Daoy (cell line): ENCODE measurements at places on chromosomes 12 and 14. TPM values are rescaled to one million over a fixed set of nuclear protein-coding genes. Genes with fewer than 3 reads are reported as not detected.

DNA sequence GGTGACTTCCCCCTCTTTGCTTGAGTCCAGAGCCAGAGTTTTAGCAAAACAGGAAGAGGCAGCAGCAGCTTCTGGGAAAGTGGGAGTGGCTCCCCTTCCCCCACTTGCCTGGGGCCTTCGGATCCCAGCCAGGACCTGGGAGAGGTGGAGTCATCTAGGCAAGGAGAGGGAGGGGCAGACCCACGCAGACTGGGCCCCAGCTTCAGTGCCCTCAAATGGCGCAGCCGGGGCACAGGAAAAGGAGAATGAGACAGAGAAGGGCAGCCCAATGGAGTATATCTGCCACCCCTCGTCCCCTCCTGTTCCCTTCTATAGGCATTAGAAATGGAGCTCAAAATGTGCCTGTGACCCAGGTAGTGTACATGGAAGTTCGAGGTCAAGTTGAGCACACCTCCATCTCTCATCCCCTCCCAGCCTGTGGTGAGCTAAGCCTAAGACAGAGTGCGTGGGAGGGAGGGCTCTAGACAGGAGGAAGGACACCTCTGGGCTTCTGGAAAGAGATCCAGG, 9.3 kb upstream of the HDAC7 start:
- peak; percentile 92 for DNase-seq

- DNase-seq = no peak
These were observed 24.0 kb upstream of the PLBD1 start for GRCh38 chr12:14591719-14592118.

DNA sequence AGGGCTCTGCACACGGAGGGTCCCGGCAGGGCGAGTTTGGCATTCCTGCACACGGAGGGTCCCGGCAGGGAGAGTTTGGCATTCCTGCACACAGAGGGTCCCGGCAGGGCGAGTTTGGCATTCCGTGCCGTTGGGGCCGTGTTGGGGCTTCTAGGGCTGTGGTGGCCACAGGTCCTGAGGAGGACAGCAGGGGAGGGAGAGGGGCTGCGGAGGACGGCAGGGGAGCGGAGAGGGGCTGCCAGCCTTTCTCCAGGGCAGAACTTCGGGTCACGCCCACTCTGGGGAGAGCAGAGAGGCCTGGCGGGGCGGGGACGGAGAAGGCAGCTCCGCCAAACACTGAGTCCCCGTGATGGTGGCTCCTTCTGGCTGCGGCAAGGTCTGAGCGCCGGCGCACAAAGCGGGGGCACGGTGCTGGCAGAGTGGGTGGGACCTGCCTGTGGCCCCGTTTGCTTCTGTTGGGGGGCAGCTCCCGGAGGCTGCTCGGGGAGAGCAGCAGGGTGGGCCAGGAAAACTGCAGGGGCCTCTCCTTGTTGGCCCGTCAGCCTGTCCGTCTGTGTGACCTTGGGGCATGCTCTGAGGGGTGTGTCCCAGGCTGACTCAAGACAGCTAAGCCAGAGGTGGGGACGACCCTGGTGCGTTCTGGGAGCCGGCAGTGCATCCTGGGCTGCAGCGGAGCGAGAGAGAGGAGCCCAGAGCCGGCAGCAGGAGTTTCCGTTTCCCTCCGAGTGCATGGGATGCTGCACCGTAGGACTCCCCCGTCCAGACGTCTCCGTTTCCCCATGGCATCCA, 60.2 kb downstream of the LRCOL1 start:
- DNase-seq = no peak

DNA sequence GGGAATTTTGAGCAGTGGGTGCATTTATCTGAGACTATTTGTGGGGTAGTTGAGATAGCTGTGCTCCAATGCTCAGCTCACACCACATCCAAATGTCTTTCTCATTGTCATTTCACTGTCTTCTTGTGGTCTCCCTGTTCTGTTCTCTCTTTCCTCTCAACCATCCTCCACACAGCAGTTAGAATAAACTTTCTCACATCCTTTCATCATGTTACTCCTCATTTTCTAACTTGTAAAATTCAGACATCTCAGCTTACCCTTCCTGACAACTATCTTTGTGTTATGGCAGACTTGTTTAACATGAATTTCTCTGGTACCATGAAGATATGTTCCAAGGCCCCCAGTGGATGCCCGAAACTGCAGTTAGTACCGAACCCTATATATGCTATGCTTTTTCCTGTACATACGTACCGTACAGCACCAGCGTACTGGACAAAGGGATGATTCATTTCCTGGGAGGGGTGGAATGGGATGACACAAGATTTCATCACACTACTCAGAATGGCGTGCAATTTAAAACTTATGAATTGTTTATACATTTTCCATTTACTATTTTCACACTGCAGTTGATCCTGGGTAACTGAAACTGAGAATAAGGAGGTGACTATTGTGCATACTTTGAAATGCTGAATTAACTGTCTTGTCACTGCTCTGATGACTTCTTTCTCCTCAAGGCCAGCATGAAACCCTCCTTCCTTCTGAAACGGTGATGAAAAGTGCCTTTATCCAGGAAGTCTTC, 177.1 kb upstream of the SLC38A2 start:
- DNase-seq = peak; percentile 85

GRCh38 chr14:85316701-85317410, 213.1 kb upstream of the FLRT2 start:
- DNase-seq = no peak

- no peak for DNase-seq
These were observed 906.9 kb downstream of the NRXN3 start for GRCh38 chr14:79077096-79077495.

- no peak for DNase-seq
These were observed 728.5 kb downstream of the FSCB start for GRCh38 chr14:43778570-43778936.

DNA sequence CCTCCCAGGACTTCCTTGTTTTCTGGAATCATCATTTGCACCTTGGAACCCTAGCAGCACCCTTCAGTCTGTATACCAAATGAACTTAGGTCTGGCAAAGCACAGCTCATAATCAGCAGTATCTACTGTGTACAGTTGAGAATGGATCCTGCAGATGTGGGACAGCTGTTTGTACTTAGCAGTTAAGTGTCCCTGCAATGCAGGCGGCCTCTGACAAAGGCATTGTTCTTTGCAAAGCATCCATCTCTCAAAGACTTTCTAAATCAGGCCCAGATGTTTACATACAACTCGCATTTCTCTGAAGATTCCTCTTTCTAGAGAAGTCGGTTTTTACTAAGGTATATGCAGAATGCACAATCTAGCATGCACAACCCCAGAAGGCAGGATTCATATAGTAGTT, 170.5 kb upstream of the RBM19 start:
- no peak for DNase-seq

GRCh38 chr14:75439989-75440388, 12.2 kb downstream of the JDP2 start:
- DNase-seq = no peak

DNA sequence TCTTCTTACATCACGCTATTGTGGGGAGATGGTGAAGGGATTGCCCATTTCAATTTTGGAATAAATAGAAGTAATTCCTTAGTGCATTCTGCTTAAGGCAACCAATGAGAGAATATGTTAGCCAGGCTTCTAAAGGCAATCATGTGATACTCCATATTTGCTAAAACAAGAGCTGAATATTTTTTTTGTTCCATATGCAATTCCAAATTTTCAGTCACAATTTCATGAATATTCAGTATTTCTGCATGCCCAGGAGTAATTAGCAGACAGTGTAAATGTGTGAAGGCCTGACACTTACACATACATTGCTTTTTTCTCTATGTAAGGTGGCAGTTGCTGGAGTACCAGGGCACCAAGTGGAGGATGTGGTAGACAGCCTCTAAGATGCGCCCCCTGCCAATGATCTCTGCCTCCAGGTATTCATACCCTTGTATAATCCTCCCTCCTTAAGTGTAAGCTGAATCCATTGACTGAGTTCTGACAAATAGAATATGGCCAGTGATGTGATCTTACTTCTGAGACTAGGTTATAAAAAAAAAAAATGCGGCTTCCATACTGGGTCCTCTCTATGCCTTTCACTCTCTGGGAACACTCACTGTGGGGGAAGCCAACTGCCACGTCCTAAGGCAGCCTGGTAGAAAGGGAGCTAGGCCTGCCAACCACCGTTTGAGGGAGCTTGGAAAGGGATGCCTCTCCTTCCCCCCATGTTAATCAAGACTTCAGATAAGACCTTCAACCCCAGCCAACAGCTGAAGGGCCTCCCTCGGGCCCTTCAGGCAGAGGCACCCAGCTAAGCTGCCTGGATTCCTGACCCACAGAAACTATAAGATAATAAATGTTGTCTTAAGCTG, 62.7 kb upstream of the PTGR2 start:
- no peak for DNase-seq

DNA sequence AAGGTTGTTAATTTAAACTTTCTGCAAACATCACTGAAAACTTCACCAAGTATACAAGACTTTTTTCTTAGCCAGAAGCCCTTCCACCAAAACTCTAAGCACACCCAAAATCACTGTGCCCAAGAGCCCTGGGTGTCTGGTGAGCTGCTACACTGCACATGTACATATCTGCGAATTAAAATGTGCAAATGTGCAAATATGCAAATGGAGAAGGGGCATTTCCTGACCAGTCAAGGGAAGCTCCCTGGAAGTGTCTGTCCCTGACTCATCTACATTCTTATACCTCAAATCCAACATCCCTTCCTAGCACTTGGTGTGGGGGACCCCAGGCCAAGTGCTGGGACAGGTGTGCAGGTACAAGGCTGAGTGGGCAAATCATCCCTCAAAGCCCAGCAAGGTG, 123.7 kb downstream of the PCNX1 start:
- no peak for DNase-seq

DNA sequence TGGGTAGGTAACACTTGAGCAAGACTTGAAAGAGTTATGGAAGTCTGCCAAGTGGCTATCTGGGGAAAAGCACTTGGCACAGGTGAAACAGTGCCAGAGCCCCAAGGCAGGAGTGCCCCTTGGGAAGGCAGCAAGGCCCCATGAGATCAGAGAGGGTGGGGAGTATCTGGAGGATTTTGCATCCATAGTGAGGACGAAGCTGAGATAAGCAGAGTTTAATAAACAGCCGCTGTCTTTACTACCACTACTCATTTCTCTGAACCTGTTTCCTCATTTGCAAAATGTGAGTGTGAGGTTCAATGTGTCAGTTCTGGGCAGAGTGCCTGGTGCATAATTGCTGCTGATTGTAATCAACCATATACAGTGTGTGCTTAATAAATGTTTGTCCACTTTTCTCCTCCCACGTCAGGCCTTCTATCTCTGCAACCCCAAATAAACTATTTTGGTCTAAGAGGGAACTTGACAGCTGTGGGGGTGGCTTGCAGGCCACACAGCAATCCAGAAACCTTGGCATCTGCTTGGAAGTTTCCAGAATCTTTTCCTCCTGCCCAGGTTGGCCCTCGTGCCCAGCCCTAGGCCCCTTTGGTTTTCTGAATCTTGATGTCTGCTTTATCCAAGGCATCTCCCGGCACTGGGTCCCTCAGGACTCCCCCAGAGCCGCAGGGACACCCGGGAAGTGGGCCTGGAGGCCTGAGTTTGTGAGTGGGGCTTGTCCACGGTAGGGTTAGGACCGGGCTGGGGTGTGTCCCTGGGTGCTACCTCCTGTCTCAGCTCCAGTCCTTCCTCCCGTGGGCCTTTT, 4.5 kb downstream of the ABCB9 start:
- peak; percentile 25 for DNase-seq

- DNase-seq = no peak
These were observed 96.2 kb downstream of the FAR2 start for GRCh38 chr12:29245246-29245645.

DNA sequence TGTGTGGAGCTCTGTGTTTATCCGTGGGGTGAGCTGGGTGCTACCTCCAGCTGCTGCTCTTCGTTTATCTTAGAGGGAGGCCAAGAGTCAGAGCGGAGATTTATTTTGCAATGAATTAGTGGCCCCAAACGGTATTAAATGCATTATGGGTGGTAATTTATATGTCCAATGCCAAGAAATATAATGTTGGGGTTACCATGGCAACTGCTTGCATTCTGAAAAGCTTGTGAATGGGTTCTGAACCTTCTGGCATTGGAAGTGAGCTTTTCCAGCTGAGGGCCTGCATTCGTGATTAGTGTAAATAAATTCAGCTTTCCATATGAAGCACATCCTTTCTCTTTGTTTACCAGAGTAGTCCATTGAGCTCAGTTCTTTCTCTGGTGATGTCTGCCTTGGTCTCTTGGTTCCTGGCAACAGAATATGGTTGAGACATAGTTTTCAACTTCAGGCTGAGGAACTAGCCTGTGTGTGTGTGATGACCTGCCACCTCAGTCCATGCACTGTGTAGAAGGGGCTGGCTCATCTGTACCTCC, 51.8 kb downstream of the TRAF3 start:
- DNase-seq = no peak

- DNase-seq = no peak
These were observed 82.0 kb downstream of the BTG1 start for GRCh38 chr12:92063641-92064040.

GRCh38 chr12:51171884-51172514, 936 bp downstream of the TFCP2 start:
- DNase-seq = peak; percentile 23

GRCh38 chr14:78029601-78030372, 140.4 kb upstream of the NRXN3 start:
- DNase-seq = no peak

GRCh38 chr12:106118-106591, 39.6 kb downstream of the IQSEC3 start:
- no peak for DNase-seq

- DNase-seq = no peak
These were observed 50.7 kb downstream of the TMTC1 start for GRCh38 chr12:29733060-29733459.

DNA sequence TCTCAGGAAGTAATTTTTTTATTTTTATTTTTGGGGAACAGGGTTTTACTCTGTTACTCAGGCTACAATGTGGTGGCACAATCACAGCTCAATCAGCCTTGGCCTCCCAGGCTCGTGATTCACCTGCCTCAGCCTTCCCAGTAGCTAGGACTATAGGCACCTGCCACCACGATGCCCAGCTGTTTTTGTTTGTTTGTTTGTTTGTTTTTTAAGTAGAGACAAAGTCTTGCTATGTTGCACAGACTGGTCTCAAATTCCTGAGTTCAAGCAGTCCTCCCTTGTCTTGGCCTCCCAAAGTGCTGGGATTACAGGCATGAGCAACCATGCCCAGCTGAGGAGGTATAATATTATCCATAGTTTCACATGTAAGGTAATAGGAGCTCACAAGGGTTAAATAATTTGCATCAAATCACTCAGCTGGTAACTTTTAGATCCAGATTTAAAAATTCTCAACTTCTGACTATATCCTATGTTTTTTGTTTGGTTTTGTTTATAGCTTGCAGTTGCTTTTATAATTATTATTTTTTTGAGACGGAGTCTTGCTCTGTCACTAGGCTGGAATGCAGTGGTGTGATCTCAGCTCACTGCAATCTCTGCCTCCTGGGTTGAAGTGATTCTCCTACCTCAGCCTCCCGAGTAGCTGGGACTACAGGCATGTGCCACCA, 629.3 kb downstream of the DIO2 start:
- DNase-seq = no peak

GRCh38 chr12:11324426-11324825, 14.2 kb upstream of the PRB4 start:
- no peak for DNase-seq

GRCh38 chr12:31560516-31560915, 30.4 kb downstream of the DENND5B start:
- DNase-seq = no peak

The FAM222A gene
- 1.0 and 2.4 TPM in 2 replicates for total RNA-seq

The ABCC9 gene
- total RNA-seq = 0.03 and 0.06 TPM in 2 replicates

The AKAP3 gene
- total RNA-seq = 0.97 and 4.5 TPM in 2 replicates

The SNAPC1 gene
- total RNA-seq = 34.7 and 37.7 TPM in 2 replicates

The INSM2 gene
- 0.17 TPM in 1 of 2 replicates, not detected in the other for total RNA-seq

The HELB gene
- total RNA-seq = 3.2 and 6.4 TPM in 2 replicates

The CAPS2 gene
- 1.3 and 3.5 TPM in 2 replicates for total RNA-seq

The OASL gene
- 29.6 and 38.7 TPM in 2 replicates for total RNA-seq

The TCTN2 gene
- 8.2 TPM in 2 replicates for total RNA-seq

The RAD9B gene
- 0.40 and 1.1 TPM in 2 replicates for total RNA-seq
